ENCODE measurements at places on chromosomes 5 and 9. TPM values are rescaled to one million over a fixed set of nuclear protein-coding genes. Genes with fewer than 3 reads are reported as not detected.
A peak's percentile ranks its signal among the peaks of the same experiment; 100 is the strongest.

The HTR4 gene
- total RNA-seq: not detected

The LAMC3 gene
- total RNA-seq: 79.5 TPM

The FBXW5 gene
- total RNA-seq: 101 TPM

The FBXL7 gene
- total RNA-seq: 11.7 TPM

The SELENOP gene
- 729 TPM for total RNA-seq

The IL33 gene
- 5.0 TPM for total RNA-seq

The PIP5KL1 gene
- total RNA-seq: 3.6 TPM

GRCh38 chr9:84867186-84867585 is 197.7 kb downstream of the NTRK2 start:
- H3K4me1 ChIP-seq: no peaks in the 10 kb centered on the region
- no peaks in the 10 kb centered on the region for H3K27me3 ChIP-seq
- H3K36me3 ChIP-seq: no peaks in the 10 kb centered on the region
- H3K27ac ChIP-seq: no peak overlapping the region

DNA sequence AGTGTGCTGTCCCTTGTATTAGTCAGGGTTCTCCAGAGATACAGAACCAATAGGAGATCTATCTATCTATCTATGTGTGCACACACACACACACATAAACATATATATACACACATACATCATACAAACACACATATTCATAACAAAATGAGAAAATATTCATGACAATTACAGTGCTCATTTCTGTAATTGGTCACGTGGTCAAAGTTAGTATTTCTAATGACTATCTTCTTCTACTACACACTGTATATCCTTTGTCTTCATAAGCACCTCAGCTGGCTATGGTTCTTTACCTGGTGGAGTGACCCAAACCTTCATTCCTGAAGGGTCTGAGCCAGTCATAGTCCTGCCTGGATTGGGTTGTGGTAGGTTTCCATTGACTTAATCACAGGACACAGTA is 17.7 kb upstream of the BTF3 start:
- H3K27ac ChIP-seq: no peak overlapping the region
- DNase-seq: no peak
- no peaks in the 10 kb centered on the region for H3K4me1 ChIP-seq
- H3K27me3 ChIP-seq: no peaks in the 10 kb centered on the region
- no peaks in the 10 kb centered on the region for H3K36me3 ChIP-seq

DNA sequence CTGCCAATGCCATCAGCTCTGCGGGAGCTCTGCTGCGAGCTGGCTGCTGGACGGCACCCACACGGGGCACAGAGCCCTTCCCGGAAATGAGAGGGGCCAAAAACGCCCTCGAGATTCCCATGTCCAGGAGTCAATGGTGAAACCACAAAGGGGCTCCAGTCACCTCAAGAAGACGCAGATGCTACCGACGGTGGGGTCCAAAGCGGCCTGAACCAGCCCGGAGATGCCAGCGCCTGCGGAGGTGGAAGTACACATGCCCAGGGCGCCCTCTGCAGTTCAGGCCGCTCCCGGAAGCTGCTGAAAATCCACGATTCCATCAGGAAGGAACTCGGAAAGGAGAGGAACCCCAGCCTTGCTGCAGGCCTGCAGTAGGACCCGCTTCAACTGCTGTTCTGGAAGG is 82.4 kb upstream of the SELENOP start:
- H3K4me3 ChIP-seq: no peak overlapping the region
- no peaks in the 10 kb centered on the region for H3K4me1 ChIP-seq
- no peaks in the 10 kb centered on the region for H3K36me3 ChIP-seq
- H3K27ac ChIP-seq: no peak overlapping the region
- no peaks in the 10 kb centered on the region for H3K27me3 ChIP-seq

DNA sequence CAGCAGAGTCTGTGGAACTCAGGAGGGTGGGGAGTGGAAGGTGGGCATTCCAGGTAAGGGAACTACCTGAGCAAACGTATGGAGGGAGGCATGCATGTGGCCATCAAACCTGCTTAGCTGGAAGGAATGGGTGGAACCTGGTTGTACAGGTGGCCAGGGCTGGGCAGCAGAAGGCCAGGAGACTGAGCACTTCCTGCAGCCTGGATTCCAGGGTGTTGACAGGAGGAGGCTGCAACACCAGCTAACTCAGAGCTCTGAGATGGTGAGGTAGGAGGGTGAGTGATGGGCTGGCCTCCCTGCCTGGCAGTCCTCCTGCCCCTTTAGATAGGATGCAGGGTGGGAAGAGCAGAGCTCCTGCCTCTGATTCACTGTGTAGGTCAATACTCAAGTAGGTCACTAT is 92.5 kb upstream of the CPEB4 start:
- H3K27me3 ChIP-seq: no peaks in the 10 kb centered on the region
- H3K36me3 ChIP-seq: no peaks in the 10 kb centered on the region
- no peak overlapping the region for H3K4me3 ChIP-seq

- DNase-seq: no peak
- no peaks in the 10 kb centered on the region for H3K27me3 ChIP-seq
- no peaks in the 10 kb centered on the region for H3K36me3 ChIP-seq
Observed at GRCh38 chr9:35333551-35333950, 156.4 kb upstream of the RUSC2 start.

GRCh38 chr9:111074395-111074794 is 36.1 kb upstream of the LPAR1 start:
- no peak overlapping the region for H3K4me3 ChIP-seq
- no peak for DNase-seq
- no peak overlapping the region for H3K27ac ChIP-seq
- no peaks in the 10 kb centered on the region for H3K36me3 ChIP-seq

- DNase-seq: no peak
- H3K4me1 ChIP-seq: no peaks in the 10 kb centered on the region
- H3K27ac ChIP-seq: no peak overlapping the region
- no peaks in the 10 kb centered on the region for H3K36me3 ChIP-seq
- no peak overlapping the region for H3K4me3 ChIP-seq
- H3K27me3 ChIP-seq: no peaks in the 10 kb centered on the region
Observed at GRCh38 chr9:116941266-116941665, 254.2 kb downstream of the TRIM32 start.

GRCh38 chr5:14674983-14675854 is 10.7 kb downstream of the OTULIN start:
- peak overlapping the region; percentile 49 for H3K27ac ChIP-seq
- no peaks in the 10 kb centered on the region for H3K27me3 ChIP-seq
- H3K4me3 ChIP-seq: no peak overlapping the region

DNA sequence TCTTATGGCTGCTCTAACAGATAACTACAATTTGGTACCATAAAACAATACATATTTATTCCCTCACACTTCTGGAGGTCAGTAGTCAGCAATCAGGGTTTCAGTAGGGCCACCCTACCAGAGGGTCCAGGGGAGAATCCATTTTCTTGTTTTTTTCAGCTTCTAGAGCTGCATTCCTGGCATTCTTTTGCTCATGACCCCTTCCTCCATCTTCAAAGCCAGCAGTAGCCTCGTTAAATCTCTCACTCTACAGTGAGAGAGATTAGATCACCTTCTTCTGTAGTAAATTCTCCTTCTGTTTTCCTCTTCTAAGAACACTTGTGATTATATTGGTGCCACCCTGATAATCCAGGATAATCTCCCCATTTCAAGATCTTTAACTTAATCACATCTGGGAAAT is 187.4 kb downstream of the RFK start:
- H3K27ac ChIP-seq: no peak overlapping the region
- no peaks in the 10 kb centered on the region for H3K4me1 ChIP-seq
- H3K36me3 ChIP-seq: no peaks in the 10 kb centered on the region
- DNase-seq: no peak
- H3K27me3 ChIP-seq: no peaks in the 10 kb centered on the region
- H3K4me3 ChIP-seq: no peak overlapping the region

GRCh38 chr5:54115735-54116403 is 194.5 kb downstream of the ARL15 start:
- H3K4me1 ChIP-seq: no peaks in the 10 kb centered on the region
- H3K27me3 ChIP-seq: no peaks in the 10 kb centered on the region
- no peak overlapping the region for H3K4me3 ChIP-seq

DNA sequence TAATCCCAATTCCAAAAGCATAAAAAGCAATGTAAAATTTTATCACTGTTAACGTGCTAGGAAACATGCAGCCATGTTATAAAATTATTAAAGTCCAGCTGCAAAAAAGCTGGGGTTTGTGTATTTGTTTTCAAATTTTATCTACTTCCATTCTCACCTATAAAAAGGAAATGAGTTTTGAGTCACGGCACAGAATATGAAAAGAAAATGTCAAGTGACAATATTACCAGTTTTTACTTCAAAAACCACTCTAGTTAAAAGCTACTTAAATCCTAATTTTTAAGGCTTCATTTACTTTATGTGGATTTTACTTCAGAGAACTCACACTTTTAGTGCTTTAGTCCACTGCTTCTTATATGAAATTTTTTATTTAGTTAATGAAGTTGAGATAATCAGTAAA is 72.7 kb upstream of the IFNE start:
- H3K27ac ChIP-seq: no peak overlapping the region
- H3K4me3 ChIP-seq: no peak overlapping the region
- H3K4me1 ChIP-seq: peaks cover 17% of the 10 kb centered on the region
- no peaks in the 10 kb centered on the region for H3K36me3 ChIP-seq
- no peak for DNase-seq

DNA sequence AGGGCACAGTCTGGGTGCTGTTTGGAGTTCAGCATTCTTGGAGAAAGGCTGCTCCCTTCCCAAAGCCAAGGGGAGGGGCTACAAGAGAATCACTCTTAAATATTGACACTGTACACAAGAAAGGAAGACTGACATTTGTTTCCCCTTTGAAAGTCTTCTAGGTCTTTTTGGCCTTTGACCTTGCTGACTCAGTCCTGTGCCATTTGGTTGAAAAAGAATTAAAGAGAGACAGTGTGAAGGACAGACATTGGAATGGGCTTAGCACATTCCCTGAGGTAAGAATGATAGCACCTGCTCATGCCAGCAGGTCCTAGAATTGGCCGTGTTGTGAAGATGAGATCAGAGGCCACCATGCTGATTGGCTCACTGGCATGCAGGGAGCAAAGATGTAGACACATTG is 271.4 kb upstream of the ZNF608 start:
- no peak overlapping the region for H3K4me3 ChIP-seq
- no peak for DNase-seq
- H3K27me3 ChIP-seq: no peaks in the 10 kb centered on the region
- H3K4me1 ChIP-seq: peaks cover 4% of the 10 kb centered on the region

- H3K27ac ChIP-seq: no peak overlapping the region
- peak; percentile 69 for DNase-seq
- no peaks in the 10 kb centered on the region for H3K27me3 ChIP-seq
- peaks cover 86% of the 10 kb centered on the region for H3K36me3 ChIP-seq
- H3K4me3 ChIP-seq: no peak overlapping the region
Observed at GRCh38 chr9:133099726-133100505, 21.1 kb downstream of the RALGDS start.

- no peaks in the 10 kb centered on the region for H3K27me3 ChIP-seq
- H3K36me3 ChIP-seq: no peaks in the 10 kb centered on the region
- no peak for DNase-seq
- H3K4me1 ChIP-seq: no peaks in the 10 kb centered on the region
- no peak overlapping the region for H3K4me3 ChIP-seq
- no peak overlapping the region for H3K27ac ChIP-seq
Observed at GRCh38 chr5:17156463-17156862, 61.0 kb upstream of the BASP1 start.

DNA sequence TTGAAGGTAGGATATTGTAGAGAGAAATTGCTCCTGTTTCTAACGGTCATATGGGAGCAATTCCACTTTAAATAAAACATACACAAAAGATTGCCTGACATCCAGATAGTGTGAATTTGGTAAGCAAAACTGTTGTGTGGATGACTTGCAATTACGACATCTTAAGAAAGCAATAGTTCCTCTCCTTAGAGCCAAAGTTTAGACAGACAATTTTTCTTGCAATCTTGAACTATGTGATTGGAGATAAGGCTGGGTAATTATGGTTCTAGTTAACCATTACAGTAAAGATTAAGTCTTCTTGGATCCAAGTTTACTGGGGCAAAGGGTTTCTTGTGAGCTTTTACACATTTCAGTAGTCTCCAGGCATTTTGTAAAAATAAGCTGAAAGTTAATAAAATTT is 1080.6 kb upstream of the CDH6 start:
- no peak overlapping the region for H3K4me3 ChIP-seq
- no peaks in the 10 kb centered on the region for H3K4me1 ChIP-seq
- H3K36me3 ChIP-seq: no peaks in the 10 kb centered on the region
- no peaks in the 10 kb centered on the region for H3K27me3 ChIP-seq

DNA sequence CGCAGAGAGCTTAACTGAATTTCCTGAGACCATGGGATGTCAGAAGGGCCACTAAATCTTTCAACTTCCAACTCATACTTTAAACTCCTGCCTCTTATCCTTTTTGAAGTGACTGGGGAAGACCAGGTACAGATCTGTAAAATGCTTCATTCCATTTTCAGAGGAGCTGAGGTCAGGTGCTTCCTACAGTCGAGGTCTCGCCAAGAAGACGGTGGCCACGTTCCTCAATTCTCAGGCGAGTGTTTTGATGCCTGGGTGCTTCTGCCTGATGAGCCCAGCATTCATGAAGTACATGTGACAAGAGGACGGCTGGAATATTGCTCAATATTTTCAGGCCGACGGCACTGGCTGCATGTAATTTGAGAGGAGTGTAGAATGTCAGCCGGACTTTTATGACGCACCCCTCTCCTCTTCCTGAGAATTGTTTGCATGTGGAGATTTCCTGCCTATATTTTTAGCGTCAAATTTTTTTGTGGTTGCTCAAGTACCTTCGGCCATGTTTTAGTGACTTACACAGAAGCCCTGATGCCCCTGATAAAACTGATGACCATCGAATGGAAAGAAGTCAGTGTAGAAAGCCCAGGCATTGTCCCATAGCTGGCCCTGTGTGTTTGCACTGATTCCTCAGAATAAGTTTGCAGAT is 38.8 kb upstream of the GLRX start:
- no peak overlapping the region for H3K27ac ChIP-seq
- no peaks in the 10 kb centered on the region for H3K27me3 ChIP-seq
- peaks cover 44% of the 10 kb centered on the region for H3K4me1 ChIP-seq
- H3K4me3 ChIP-seq: no peak overlapping the region
- no peaks in the 10 kb centered on the region for H3K36me3 ChIP-seq
- DNase-seq: no peak

DNA sequence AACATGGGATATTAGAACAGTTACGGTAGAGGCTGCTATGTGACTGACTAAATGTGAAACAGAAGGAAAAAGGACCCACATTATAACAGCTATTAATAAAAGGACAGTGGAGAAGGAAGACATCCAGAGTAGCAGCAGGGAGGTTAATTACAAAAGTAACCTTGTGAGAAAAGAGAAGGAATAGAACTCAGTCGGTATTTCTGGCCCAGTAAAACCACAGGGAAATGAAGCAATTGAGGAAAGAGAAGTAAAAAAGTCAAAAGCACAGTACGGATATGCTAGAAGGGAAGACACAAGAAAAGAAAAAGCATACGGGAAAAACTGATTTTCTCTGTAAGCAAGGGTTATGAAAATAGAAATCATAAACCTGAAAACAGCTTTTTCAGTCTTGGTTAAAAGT is 164.7 kb downstream of the RFX3 start:
- no peak for DNase-seq
- H3K27ac ChIP-seq: no peak overlapping the region
- H3K27me3 ChIP-seq: no peaks in the 10 kb centered on the region
